Stimulated activated CD4-positive, alpha-beta T cell treated with anti-CD3 and anti-CD28 coated beads, Interleukin-1b, Interleukin-23, amount 100 ng/mL, for 24 hours (primary cell): ENCODE measurements at places on chromosomes 5 and 9.

GRCh38 chr5:149733129-149733900 lies 3.2 kb downstream of the PPARGC1B start:
- DNase-seq = no peak

DNA sequence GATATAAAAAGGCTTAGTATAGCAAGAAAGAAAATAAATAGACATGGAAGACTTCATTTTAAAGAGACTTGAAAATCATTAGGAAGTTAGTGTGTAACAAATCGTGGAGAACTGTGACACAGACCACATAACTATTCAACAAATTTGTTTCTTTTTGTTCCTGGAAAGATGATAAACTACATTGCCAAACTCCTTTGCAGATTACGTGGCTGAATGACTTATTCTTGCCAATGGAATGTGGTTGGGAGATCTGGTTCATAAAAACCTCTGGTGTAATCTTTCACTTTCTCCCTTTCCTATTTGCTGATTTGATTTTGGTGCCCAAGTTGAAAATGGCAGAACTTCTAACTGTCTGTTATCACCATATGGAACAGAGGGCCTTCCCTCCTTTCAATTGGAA lies 328.9 kb upstream of the MEF2C start:
- no peak for DNase-seq

DNA sequence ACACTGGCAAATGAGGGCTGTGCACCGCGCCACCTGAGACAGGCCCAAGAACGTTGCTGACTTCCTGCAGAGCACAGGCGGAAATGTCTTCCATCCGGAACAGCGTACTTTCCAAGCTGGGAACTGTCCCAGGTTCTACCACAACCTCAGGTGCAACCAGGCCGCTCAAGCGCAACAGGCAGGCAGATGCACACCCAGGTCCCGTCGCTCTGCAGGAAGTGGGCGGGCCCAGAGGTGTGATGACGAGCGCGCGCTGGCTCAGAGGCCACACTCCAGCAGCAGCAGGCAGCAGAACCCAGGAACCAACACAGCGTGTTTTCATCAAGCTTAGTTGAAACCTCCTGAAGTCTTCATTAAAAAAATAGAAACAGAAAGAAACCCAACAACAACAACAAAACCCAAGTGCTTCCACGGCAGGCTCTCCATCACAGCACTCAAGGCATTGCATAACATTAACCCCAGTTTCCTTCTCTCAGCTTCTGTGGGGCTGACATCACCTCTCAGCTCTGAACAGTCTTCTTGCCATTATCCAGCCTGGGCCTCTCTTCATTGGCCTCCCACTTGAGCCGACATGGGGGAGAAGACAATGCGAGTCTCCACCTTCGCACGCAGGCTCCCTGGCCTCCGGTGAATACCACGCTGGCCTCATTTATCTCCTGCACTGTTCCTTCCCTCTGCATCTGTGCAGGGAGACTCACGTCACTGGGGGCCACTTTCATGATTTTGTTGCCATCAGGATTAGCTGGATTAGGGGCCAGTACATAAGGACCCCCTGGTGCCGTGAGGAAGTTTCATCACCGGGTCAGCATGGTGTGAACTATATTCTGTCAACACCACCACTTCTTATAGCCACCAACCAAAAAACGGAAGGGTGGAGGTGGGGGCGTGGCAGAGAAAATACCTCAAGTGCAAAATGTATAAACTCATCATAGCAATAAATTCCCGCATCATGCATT lies 22.1 kb downstream of the PTCH1 start:
- peak; percentile 63 for DNase-seq

DNA sequence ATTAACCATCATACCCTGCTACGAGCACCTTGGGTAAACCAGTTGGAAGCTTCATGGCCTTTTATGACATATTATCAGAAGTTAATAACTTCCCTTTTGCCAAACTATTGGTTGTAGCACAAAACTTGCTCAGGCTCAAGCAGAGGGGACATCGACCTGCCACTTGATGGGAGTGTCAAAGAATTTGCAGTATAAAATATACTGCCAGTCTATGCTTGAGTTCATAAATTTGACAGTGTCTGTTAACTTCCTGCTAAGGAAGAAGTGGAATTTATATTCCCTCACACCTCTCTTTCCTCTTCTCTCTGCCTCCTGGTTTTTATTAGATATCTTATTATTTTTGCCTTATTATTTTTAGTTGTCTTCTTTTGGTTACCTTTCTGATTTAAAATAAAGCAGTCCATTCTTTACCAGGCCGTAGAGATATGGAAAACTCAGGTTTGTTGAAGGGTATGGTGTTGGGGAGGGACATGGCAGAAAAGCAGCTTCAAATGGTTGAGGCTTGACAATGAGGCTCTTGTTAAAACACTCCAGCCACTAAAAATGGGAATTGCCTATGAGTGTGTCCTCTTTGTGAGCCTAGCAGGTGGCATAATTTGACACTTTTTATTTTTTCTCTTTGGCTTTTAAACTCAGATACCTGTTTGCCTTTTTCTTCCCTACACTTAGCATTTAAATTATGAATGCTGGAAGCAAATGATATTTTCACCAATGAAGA lies 298.0 kb downstream of the DOCK8 start:
- no peak for DNase-seq
